ENCODE measurements at places on chromosomes 7 and 10.

DNA sequence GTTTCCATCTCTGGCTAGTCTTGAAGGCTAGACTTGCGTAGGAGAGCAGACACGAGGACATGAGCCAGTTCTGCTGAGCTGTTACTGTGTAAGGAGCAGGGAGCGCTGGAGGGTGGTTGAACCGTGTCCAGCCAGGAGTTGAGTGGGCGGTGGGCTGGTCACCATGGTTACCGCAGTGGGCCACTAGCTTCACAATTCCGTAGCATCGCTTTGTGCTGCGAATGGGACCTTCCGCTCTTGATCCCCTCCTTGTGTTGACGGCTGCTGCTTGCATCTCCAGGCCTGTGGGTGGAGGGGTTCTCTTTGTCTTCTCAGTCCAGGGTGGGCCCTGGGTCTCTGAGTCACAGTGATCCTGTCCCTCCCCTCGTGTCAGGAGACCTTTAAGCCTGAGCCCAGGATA is 49.4 kb upstream of the OCM start:
- no peak for DNase-seq

DNA sequence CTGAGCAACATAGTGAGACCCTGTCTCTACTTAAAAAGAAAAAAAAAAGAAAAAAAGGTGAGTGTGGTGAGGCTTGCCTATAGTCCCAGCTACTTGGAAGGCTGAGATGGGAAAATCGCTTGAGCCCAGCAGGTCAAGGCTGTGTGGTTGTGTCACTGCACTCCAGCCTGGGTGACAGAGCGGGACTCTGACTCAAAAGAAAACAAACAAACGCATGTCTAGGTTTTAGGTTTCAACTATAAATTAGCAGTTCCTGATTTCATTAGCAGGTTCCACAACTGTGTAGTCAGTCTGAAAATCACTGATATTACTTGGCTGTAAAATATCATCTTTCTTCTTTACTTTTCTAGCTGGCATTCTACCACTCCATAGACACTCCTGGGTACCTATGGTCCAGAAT is 155.7 kb upstream of the HGF start:
- DNase-seq, result no peak

GRCh38 chr7:149780636-149781419 is 7.4 kb upstream of the ZNF467 start:
- no peak for DNase-seq

GRCh38 chr7:17185690-17186070 is 112.8 kb upstream of the AHR start:
- no peak for DNase-seq

DNA sequence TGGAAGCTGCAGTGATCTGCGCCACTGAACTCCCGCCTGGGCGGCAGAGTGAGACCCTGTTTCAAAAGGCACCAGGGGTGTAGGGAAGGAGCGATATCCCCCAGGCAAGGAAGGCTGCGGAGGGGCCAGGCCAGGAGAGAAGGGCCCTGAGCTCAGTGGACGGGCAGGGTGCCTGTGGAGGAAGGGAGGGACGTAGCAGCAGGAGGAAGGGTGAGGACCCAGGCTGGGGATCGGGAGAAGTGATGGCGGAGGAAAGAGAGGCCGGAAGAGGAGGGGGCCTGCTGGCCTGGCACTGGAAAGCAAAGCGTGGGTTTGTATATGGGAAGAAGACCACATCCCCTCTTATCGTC is 45.6 kb downstream of the ALOX5 start:
- no peak for DNase-seq

DNA sequence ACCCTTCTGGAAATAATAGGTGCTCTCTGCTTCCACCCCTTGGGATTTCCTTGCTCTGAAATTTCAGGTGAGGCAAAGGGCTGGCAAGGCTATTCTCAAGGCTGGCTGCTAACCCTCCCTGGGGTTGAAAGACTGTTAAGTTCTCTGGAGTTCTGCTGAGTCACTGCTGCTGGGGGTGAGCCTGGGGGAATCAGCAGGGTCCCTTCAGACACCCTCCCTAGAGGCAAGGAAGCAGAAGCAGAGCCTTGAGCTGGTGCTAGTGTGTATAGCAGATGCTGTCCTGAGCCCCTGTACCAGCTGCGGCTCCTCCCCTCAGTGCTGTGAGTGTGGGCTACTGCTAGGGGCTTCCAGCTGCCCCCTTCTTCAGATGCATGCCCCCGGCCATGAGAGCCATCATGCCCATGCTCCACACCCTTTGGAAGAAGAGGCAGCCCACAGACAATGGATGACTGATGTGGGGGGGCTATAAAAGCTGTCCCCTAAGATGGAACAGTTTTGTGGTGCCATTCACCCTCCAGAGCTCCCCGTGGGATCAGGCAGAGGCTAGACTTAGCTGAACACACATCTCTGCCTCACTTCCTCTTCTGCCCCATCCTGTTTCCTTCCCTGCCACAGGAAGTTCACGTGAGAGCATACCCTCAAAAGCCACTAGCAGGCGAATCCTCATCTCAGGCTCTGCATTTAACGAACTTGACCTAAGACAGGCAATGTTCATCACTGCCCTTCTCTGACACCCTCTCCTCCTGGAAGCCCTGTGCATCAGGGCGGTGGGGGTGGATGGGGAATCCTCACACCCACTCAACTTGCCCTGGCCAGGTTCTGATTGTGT is 91.8 kb downstream of the SH3PXD2A start:
- DNase-seq, result peak; percentile 48

GRCh38 chr10:4656576-4657194 is 169.3 kb upstream of the AKR1E2 start:
- peak; percentile 59 for DNase-seq

GRCh38 chr7:112744818-112745217 is 45.4 kb downstream of the TMEM168 start:
- DNase-seq, result no peak

DNA sequence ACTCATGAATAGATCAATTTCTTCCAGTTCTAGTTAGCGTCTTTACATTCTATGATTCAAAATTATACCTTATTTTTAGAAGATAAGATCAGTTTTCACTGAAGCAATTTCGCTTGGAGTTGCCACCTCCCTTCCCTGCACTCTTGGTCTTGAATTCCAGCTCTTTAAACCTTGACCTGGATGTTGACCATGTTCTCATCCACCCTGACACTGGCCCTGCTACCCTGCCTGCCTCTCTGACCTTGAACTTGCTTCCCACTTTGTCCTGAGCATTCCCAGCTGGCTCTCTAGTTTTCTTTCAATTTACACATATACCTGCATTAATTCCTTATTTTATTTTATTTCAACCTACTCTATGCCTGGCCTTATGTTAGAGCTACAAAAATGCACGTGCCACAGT is 274.9 kb upstream of the IGFBP3 start:
- no peak for DNase-seq

DNA sequence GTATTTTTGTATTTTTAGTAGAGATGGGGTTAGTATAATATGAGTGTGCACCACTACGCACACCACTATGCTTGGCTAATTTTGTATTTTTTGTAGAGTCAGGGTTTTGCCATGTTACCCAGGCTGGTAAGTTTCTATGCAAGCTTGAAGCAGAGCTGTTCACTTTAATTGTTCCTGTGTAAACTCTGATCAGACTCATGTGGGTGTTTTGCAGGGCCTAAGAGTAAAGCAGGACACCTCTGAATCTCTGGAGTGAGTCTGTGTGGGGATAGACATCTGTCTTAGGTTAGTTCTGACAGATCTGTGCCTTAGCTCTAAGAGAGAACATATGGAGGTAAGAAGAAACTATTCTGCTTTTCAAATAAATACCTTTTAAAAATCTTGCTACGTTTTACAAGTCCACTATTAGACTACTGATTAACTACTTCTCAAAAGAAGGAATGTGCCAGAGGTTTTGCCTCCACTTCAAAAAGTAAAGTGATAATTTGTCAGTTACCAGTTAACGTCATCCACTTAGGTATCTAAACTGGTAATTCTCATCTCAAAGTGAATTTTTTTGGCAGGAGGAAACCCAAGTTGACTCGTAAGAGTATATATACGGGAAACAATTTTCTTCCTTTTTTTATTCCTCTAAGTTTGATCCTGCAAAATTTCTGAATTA is 1.1 kb downstream of the COL17A1 start:
- DNase-seq, result no peak

- no peak for DNase-seq
Observed at GRCh38 chr10:60234551-60234950, 155.1 kb downstream of the ANK3 start.

DNA sequence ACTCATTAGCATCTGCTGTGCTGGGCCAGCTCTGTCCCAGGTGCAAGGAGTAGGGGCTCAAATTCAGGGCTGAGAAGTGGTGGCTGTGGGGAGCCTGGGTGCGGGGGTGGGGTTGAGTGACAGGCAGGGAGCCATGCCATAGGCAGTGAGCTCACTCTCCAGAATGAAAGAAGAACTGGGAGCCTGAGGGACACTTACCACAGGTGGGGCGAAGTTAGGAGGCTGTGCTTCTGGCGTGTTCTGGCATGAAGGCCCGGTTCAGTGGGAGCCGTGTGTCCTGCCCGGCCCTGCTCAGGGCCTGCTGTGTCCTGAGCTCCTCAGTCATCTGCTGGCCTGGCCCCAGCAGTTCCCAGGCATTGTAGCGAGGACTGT is 62.5 kb downstream of the MKI67 start:
- peak; percentile 44 for DNase-seq

DNA sequence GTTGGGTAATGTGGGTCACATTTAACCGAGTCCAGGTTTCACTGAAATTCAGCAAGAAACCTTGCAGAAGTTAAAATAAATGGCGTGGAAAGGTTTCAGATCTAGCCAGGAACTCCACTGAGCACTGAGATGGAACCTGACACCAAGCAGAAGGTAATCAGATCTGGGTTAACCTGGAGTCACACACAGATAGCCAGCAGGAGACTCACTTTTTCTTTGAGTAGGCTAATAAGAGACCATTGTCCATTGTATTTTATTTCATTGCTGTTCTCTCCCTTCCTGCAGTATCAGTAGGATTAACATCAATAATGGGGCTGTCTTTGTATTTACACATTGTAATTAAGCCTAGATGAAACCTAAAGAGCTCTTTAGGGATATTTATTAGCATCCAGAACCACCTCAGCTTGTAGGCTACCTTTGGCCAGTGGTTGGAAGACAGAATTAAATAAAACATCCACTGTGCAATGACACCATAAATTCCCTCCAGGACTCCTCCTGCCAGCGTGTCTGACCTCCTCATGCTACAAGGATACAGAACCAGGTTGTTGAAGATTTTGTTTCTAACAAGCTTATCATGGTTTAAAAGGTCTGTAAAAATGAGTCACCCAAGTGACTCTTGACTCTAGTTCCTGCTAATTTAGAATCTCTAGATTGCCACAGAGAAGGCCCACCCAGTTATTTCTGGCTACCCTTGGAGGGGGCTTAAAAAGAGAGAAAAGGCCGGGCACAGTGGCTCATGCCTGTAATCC is 151.1 kb downstream of the SORCS1 start:
- no peak for DNase-seq

- no peak for DNase-seq
Observed at GRCh38 chr10:28711041-28711440, 33.7 kb downstream of the BAMBI start.

GRCh38 chr7:31811650-31812461 is 124.8 kb downstream of the PPP1R17 start:
- no peak for DNase-seq

- DNase-seq, result peak; percentile 41
Observed at GRCh38 chr7:36115448-36116321, 37.4 kb upstream of the EEPD1 start.

- DNase-seq, result no peak
Observed at GRCh38 chr10:86410542-86411124, 44.0 kb upstream of the GRID1 start.

DNA sequence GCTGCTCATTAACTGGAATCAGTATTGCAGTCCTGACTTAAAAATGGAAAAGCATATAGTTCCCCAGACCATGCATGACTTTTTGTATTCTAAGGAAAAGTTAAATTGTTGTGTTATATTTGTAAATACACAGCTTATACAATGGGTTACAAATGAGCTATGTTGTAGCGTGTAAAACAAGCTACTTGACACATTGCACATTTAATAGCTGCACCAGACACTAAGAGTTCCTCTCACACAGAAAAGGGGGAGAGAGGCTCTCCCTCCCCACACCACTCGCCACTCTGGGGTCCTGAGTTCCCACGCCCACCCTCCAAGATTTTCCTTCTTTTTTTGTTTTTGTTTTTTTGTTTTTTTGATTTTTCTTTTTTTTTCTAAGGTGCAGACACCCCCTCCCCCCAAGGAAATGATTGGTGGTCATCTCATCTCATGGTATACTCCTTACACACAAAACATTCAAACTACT is 6.3 kb downstream of the KLF6 start:
- DNase-seq, result no peak

DNA sequence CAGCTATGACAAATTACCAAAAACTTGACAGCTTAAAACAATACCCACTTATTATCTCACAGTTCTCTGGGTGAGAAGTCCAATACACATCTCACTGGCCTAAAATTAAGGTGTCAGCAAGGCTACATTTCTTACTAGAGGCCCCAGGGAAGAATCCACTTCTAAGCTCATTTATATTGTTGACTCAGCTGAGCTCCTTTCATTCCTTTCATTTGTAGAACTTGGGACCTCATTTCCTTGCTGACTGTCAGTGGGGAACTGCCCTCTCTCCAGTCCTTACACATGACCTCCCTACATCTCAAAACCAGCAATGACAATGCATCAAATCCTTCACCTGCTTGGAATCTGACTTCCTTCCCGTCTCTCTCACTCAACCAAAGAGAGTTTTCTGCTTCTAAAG is 240.3 kb downstream of the IPMK start:
- no peak for DNase-seq

DNA sequence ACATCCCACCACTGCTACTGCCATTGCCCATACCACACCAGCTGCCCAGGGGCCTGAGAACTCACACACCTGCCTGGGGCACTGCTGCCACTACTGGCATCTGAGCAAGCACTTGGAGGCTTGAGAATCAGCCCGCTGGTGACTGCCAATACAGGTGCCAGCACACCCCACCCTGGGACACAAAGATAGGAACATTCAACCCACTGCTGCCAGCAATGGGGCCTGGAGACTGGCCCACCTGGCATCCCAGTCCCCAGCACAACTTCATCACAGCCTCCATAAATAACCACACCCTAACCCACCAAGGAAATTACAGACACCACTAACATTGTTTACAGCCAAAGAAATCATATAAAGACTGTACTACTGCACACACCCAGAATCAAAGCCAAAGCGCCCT is 115.9 kb downstream of the SLC16A9 start:
- no peak for DNase-seq

- DNase-seq, result no peak
Observed at GRCh38 chr10:126454045-126454751, 65.9 kb upstream of the ADAM12 start.

DNA sequence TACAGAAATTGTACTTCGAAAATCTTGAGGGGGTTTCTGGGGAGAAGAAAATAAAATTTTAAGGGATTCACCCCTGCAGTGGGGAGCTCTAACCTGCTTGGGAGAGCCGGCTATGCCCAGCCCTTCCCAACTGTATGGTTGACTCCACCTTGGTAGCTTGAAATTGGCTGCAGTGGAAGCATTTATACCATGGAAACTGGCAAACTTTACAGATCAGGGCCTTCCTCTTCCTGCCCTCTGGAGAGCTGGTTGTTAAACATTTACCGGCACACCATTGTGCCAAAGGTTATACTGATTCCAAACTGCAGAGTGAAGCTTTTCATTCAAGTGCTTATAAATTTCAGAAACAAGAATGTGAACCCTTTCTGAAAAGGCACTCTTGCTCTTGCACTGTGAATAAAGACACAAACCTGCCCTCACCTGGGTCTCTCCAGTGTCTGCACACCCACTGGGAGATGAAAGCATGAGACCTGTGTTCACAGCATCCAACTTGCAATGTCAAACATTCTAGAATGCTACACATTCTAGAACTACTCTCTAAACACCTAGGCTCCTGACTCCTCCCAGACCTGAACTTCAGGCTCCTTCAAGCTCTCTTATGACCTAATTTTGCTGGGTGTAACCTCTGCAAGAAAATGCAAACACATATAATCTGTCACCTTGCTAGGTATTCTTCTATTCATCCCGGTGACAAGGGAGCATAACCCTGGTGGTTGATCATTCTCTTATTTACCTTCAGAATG is 44.7 kb downstream of the ABLIM1 start:
- DNase-seq, result no peak
